ENCODE measurements at places on chromosomes 7 and 10.
A peak's percentile ranks its signal among the peaks of the same experiment; 100 is the strongest.

GRCh38 chr10:25078658-25079431 is 62.4 kb downstream of the THNSL1 start:
- DNase-seq: no peak

GRCh38 chr7:131629217-131629882 is 72.9 kb upstream of the PODXL start:
- DNase-seq: no peak

- no peak for DNase-seq
These were observed 178.0 kb downstream of the JAZF1 start for GRCh38 chr7:28002638-28003037.

DNA sequence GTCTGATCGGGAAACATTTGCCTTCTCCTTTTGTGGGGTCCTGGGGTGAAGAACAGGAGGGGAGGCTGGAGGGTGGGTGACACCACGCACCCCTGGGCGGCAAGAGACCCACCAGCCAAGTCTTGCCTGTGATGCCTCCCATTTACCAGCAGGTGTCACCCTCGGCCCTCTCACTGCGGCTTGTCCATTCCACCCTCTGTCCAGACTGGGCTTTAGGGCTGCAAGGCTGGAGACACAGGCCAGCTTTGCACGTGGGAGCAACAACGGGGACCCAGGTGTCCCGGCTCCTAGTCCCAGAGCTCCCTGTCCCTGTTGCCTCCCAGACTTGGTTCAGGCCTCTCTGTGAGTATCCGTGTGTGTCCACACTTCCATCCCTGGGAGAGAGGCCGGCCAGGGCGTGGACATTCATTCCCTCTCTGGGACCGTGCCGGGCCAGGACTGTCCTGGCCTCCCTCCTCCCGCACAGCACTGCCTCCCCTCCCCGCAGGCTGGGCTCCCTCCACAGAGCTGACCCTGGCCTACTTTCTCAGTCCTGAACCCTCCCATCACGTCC is 36.2 kb upstream of the GTF2IRD1 start:
- peak; percentile 87 for DNase-seq

GRCh38 chr10:128539510-128540127 is 413.4 kb upstream of the MKI67 start:
- no peak for DNase-seq

DNA sequence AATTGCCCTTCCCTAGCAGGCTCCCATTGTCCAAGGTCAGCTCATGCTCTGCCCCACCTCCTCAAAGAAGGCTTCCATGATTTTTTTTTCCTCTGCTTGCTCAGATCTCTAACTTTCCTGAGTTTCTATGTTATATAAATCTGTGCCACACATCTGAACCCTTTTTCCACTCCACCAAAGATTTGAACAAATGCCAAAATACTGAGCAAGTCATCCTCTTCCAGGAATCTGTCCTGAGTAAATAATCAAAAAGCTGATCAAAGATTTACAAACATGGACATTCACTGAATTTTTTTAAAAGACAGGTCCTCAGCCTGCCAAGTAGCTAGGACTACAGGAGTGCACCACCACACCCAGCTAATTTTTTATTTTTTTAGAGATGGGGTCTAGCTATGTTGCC is 102.8 kb upstream of the ARID5B start:
- DNase-seq: no peak

- DNase-seq: no peak
These were observed 78.3 kb upstream of the NRP1 start for GRCh38 chr10:33412653-33413361.

DNA sequence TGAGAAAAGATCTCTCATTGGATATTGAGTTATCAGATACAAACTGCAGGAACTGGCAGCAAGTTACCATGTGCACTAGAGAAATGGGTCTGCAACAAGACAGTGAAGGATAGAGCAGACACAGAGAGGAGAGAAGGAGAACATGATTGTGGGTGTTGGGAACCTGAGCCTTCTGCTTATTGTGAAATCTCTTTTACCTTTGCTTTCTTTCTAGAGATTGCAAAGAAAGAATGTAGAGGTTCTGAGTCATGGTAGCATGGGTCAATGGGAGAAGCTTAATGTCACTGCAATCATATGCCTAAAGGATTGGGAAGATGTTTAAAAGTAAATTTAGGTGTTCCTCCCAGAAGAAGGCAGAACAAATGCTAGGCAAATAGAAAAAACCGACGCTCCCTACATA is 821.4 kb downstream of the CCSER2 start:
- DNase-seq: no peak

- DNase-seq: peak; percentile 55
These were observed at the start of gene AMPH for GRCh38 chr7:38630720-38631673. AMPH (minus strand) TSS chr7:38631373; CDS start chr7:38631351, 22 bp downstream.

- DNase-seq: no peak
These were observed 11.0 kb downstream of the HIBADH start for GRCh38 chr7:27651702-27652101.

DNA sequence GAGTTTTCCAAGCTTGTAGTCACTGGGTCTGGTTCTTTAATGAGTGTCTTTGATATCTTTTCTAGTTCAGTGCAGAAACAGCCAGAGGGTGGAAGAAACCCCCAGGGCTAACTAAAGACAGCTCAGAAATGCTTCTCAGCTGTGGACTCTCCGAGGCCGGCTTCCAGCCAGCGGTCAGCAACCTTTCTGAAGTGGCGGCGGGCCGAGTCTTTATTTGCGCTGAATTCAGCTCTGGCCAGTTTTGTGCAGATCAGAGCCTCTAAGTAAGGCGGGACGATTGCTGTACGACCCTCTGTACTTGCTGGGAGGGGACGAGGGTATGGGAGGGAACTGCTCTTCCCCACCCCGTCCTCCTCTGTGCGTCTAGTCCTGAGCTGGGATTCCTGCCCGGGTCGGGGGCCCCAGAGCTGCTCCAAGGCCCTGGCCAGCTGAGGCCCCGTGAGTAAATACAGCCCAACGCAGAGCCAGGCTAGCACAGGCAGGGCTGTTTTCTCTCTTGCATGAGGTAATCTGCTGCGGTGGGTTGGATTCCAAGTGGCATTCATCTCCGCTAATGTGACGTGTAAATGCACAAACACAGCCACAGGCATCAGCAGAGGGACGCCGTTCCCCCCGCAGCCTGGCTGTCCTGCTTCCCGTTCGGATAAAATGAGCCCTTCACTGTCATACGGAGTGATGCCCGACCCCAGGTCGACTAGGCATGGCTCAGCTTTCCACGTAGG is 159.8 kb downstream of the PIP4K2A start:
- DNase-seq: no peak

GRCh38 chr7:124769136-124769535 is 3.5 kb upstream of the GPR37 start:
- no peak for DNase-seq

- DNase-seq: no peak
These were observed 396.2 kb downstream of the HTR7 start for GRCh38 chr10:90461437-90462155.

DNA sequence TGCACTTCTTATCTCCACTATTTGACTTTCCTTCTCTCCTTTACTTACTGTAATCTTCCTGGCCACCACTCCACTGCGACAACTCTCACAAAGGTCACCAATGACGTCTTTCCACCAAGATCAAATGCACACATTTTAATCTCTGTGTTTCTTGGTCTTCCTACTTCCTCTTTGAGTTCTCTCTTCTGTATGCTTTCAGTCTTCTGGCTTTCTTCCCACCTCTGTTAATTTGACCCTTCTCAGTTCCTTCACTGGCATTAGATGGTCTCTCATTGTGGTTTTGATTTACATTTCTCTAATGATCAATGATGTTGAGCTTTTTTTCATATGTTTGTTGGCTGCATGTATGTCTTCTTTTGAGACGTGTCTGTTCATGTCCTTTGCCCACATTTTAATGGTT is 31.9 kb downstream of the FAM107B start:
- no peak for DNase-seq

GRCh38 chr10:12663863-12664262 is 314.5 kb downstream of the CAMK1D start:
- no peak for DNase-seq

DNA sequence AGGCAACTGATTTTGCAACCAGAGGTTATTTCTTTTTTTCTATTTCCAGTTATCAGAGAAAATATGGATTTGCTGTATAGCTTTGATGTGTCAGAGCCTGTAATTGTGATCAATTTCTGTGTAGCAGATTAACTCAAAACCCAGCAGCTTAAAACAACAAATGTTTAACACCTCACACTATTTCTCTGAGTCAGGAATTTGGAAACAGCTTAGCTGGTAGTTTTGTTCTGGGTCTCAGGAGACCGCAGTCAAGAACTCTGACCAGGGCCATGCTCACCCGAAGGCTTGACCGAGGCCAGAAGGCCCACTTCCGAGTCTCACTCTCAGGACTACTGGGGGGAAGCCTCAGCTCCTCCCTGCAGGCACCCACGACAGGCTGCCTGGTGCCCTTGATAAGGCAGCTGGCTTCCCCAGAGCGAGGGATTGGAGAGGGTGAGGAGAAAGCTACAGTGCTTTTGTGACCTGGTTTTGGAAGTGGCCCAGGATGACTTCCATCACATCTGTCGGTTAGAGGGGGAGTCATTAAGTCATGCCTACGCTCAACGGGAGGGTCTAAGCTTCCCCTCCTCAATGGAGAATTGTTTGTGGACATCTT is 105.7 kb upstream of the SHH start:
- DNase-seq: no peak

- DNase-seq: peak; percentile 86
These were observed 112.0 kb downstream of the NEURL1 start for GRCh38 chr10:103605359-103606096.

DNA sequence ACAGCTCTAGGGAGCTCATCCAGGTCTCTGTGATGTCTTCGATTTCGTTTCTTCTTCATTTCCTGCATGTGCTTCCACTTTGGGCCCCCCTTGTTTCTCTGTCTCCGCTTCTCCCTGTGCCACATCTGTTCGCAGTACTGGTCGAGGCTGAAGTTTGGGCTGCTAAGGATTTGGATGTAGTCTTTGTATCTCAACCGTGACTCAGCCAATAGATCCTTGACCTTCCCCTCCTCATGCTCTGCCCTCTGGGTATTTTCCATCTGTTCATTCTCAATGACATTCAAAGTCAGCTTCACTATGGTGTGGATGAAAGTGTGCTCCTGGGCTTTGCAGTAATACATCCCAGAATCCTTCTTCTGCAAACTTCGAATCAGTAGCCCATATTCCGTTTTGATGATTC is 187.4 kb downstream of the SEMA3D start:
- DNase-seq: no peak

- DNase-seq: no peak
These were observed 140.6 kb upstream of the JCAD start for GRCh38 chr10:30200017-30200415.

DNA sequence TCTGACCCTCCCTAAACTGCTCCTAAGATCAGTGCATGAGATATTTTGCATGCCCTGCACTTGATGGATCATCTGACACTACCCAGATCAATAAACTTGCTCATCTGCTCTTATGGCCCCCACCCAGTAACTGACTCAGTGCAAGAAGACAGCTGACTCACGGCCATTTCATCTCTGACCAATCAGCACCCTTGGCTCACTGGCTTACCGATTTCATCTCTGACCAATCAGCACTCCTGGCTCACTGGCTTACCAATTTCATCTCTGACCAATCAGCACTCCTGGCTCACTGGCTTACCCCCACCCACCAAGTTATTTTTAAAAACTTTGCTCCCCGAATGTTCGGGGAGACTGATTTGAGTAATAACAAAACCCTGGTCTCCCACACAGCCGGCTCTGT is 37.2 kb upstream of the OPTN start:
- DNase-seq: no peak

DNA sequence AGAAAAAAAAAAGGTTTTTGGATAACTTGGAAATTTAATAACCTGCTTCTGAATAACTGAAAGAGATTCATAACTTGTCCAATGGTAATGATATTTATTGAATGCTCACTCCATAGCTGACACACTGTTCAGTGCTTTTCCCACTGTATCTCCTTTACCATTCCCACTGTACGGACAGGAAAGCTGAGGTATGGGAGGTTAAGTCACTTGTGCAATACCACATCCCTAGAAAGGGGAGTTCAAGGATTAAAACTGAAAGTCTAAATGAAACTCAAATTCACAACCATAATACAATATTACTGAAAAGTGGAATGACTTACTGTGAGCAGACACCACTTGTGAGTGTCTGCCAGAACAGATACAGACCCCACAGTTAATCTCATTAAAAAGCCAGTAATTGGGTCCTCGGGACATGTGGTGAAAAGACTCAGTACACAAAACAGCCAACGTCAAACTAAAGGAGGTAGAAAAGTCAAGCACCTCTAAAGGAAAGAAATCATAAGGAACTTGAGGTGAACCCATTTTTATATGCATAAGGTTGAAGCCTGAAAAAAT is 13.8 kb upstream of the RHOBTB1 start:
- no peak for DNase-seq

DNA sequence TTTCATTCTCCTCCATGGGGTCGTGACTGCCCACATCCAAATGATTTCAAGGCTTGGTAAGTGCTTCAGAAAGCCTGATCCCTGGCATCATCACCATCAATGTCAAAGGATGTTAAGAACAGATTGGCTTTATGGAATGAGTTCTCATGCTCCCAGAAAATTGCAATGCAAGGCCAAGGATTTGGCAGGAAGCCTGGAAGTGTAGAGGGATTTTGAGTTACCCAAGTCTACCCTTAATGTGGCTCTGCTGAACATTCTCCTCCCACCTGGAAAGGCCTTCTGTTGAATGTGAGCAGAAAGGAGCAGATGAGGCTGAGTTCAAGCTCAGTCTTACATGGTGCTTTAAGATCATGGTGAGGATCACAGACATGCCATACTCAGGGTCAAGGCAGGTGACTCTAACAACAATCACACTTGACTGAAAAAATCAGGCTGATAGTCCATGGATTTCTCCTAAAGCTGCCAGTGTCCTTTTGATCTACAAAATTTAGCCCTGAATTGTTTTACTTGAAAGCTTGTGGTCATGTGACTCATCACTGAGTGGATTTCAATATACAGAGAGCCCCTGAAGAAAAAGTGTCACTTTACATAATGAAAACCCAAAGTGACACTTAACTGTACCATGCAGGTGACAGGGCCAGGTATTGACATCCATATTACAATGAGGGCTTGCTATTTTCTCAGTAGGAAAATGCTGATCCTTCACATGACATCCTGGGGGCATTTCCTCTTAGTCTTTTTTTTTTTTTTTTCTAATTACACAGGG is 111.1 kb upstream of the PDLIM1 start:
- DNase-seq: no peak

GRCh38 chr10:85610381-85611092 is 756.1 kb downstream of the GRID1 start:
- peak; percentile 51 for DNase-seq

DNA sequence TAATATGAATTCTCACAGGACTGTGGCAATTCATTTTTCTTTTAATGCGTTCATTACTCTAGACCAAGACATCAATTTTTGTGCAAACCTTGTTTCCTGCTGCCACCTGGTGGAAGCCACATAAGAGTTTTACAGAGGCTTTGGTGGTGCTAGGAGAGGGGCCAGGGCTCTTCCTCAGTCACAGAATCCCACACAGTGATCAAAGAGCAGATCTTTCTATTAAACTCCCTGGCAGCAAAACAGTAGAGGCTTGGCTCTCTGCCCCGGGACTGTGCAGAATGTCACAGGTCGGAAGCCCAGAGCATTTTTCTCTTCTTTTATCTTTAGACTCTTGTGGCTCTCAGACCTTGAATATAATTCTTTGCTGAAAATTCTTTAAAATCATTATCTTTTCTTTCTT is 506.4 kb upstream of the C7orf33 start:
- DNase-seq: peak; percentile 59

All from activated CD4-positive, alpha-beta T cell treated with anti-CD3 and anti-CD28 coated beads, Interleukin-2, amount 10 ng/mL, durations not matched to agents 24 days and 14 days (primary cell).